Fibroblast of pulmonary artery (primary cell): ENCODE measurements at places on chromosomes 5 and 9.
A peak's percentile ranks its signal among the peaks of the same experiment; 100 is the strongest.

DNA sequence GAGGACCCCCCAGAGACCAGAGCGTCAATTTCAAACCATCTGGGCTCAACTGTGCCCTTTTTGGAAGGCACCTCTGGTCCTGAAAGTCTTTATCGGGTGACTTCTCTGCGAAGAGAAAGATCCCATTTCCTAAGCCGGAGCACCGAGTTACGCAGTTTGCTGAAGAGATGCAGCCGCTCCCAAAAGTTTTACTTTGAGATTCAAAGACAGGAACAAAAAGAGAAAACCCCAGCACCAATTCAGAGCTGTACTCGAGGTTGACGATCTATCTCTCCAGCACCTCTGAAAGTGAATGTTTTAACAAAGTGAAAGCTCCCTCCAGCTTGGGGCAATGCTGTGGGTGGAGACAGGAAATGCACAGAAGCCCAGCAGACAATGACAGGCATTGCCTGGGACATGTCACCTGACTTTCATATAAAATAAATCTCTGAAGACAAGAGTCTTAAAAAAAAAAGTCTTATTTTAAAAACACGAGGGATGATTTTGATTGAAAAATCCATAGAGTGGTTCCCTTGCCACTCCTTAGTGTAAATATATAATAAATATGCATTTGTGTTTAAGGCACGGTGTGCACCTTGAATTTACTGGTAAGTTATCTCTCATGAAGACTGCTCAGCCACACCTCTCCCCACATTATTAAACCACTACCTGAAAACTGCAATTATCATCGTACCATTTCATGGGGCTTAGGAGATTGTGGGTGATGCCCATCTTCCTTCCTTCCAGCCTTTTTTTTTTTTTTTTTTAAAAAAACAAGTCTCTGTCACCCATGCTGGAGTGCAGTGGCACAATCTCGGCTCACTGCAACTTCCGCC, 79.9 kb downstream of the FNBP1 start:
- DNase-seq, result peak; percentile 72

GRCh38 chr5:38931731-38932130, 85.9 kb downstream of the OSMR start:
- DNase-seq, result no peak

DNA sequence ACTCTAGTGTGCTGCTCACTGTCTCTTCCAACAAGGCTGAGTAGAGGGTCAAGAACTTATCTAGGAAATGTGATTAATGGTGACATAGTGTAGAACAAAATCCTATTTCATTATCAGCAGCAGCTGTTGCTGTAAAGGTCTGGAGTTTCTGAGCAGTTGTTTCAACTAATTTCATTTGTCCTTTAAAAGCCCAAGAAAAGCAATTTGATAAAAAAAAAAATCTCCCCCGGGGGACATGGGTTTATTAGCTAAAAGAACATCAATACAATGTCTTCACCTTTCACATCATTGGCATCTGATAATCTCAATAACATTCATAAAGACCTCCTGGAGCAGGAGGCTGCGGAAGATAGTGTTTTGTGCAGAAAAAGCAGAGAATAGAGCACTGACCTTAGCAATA, 468.1 kb downstream of the KCTD16 start:
- no peak for DNase-seq

- no peak for DNase-seq
Observed at GRCh38 chr9:95075700-95076099, 241.8 kb downstream of the FANCC start.

GRCh38 chr5:1007221-1007680, 1.4 kb upstream of the NKD2 start:
- no peak for DNase-seq

DNA sequence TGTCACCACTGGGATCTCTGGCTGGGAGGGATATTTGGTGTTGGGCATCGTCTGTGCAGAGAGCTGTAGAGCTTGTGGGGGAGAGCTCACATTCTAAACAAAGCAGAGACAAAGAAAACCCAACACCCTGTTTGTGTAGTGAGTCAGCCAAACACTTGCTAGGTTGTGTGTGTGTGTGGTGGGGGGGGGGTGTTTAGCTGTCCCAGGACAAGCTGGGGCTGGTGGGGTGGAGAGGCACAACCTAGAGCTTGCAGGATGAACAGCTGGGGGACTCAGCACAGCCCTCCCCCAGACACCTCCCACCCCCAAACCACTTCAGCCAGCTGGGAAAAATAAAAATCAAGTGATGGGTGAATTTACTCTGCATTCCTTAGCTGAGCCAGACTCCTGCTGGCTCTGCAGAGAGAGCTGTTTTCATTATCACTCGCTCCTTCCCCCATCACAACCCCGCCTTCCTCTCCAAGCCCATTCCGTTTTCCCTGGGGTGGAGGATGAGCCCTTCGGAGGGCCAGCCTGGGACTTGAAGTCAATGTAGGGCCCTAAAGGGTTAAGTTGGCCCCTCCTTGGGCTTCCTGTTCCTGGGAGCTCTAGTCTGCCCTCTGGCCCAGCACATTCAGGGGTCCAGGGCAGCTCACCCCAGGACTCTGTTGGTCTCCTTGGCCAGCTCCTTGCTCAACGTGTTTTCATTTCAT, 2.6 kb downstream of the OLFML2A start:
- peak; percentile 85 for DNase-seq

DNA sequence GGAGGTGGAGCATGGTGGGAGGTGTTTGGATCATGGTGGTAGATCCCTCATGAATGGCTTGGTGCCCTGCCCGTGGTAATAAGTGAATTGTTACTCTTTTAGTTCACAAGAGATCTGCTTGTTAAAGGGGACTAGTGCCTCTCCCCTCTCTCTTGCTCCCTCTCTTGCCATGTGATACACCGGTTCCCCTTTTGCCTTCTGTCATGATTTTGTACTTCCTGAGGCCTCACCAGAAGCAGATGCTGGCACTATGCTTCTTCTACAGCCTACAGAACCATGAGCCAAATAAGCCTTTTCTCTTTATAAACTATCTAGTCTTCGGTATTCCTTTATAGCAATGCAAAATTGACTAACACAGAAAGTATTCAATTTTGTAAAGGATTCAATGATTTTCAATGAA, 817.1 kb downstream of the TLR4 start:
- DNase-seq, result no peak
